ENCODE measurements at places on chromosomes 2 and 18.

DNA sequence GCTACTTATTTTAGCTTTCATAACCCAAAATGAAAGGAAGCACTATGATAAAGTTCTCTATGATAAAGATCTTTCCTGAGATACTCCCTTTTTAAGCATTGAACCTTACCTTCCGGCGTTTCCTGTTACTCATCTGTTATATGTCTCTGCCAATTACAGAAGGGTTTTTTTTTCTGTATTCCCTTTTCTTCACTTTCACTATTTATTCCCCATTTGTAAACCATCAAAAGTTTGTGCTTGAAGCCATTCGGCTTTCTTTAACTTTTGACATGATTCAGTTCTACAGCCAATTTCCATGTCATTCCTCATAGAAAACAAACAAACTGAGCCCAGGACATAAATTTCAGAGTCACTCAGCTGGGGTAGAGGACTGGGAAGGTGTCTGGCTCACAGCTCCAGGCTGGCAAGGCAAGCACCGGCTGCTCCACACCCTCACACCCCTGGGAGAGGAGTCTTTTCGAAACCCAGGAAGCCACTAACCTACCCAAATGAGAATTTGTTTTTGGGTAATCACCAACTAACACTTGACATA, 429.4 kb upstream of the TRIB2 start:
- no peak for DNase-seq

- no peak for DNase-seq
These were observed 54.1 kb upstream of the EPB41L5 start for GRCh38 chr2:119958670-119959268.

DNA sequence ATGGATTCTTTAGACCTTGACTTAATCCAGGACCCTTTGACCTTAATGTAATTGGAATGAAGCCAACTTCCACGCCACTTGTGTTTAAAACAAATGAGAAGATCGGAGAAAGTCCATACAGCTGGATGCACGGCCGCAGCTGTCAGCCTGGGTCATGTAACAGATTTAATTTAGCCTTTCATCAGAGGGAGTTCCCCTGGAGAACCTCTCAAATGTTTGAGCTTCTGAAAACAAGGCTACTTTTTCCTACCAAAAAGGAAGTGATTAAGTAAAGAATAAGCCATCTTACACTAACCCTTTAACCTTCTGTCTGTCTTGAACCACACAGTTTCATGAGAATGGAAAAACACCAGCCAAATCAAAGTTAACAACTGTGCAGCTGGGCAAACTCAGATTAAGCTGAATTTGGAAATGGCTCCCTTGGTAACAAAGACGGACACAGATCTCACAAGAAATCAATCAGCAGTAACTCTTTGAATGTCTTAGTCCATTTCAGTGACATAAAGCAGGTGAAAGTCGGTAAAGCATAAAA, 103.6 kb downstream of the DOCK10 start:
- DNase-seq: no peak

GRCh38 chr2:234286956-234287355, 209.9 kb downstream of the ARL4C start:
- no peak for DNase-seq

- DNase-seq: no peak
These were observed 84.5 kb downstream of the MSH2 start for GRCh38 chr2:47487498-47487875.

DNA sequence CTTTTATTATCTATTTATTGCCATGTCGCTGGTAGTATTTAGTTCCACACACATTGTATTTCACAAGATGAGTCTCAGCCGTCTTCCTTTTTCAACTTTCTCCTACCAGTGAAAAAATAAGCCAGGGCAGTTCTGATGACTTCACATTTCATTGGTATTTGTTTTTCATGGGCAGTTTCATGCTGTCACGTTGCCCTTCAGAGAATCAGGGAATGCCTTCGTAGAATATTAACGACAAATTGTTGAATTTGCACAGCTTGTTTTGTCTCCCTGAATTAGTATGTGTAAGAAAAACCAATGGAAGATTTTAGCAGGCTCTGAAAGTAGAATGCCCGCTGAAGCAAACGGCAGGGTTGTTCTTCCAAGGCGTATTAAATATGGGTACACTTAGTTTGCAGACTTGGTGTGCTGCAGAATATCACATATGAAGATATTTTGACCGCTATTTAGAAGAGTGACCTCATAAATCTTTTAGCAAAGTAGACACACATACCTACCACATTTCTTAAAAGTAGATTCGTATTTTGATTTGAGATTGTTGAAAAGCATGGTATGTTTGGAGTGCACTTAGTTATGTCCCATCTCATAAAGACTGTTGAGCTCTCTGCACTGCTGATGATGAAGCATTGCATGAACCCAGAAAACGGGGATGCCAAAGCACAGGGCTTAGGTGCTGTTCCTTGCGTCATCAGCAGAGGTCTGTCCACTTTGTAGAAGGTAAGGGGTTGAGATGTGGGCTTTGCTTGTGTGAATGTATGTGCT, 2.9 kb downstream of the NEDD4L start:
- no peak for DNase-seq

DNA sequence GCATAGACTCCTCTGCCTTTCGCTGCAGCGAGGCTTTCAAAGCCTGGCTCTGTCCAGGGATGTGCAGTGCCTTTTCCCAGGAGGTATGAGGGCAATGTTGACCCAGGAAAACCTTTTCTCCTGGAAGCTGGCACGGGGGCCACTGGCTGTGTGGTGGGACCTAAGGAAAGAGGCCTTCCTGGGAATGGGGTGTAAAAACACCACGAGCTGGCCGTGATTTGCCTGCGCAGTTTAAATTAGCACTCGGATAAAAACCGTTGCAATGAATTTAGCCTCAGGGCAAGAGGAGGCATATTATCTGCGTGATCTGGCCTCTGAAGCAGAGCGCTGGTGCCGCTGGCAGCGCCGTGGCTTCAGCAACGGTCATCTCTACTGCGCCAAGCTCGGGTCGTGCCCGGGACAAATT, 3.0 kb downstream of the OSR1 start:
- DNase-seq: no peak

GRCh38 chr2:12816379-12817306, 99.9 kb downstream of the TRIB2 start:
- no peak for DNase-seq

DNA sequence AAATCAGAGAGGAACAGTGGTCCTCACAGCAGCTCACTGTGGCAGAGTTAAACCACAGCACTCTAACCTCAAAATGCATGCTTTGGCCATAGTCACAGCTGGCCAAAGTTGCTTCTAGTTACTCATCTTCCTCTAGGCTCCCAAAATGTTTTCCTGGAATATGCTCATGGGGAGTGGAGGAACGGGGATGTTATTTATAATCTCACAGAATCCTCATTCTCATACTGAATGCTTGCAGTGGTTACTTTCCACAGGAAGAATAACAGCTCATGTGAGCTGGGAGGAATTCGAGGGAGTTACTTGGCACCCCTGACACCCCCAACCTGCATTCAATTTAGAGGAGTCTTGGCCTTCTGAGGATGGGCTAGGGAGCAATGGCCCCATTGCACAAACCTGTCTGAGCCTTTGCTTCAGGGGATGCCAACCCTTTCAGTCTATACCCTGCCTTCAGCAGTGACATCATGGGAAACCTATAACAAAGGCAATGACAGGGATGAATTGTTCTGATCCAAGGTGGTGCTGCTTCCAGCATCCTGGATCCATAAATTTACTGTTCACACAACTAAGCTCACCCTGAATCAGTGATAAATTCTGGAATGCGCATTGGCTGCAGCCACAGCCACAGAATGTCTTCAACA, 22.4 kb upstream of the CCBE1 start:
- no peak for DNase-seq

DNA sequence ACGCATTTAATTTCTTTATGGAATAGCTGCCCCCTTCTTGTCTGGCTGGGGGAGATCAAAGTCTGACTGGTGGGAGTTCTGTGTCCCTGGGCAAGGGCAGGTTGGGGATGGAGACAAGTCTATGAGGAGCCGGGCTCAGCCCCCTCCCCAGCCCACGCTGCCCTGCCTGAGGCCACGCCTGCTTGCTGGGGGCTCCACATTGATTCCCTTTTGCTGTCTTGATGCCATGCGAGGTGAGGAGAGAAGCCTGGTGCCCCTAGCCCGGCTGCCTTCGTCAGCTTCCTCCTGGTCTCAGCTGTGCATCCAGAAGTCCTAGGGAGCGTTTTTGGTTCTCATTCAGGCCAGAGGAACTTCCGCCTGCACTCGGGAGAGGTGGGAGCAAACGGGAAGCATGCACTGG, 247.9 kb downstream of the NDUFA10 start:
- DNase-seq: no peak

DNA sequence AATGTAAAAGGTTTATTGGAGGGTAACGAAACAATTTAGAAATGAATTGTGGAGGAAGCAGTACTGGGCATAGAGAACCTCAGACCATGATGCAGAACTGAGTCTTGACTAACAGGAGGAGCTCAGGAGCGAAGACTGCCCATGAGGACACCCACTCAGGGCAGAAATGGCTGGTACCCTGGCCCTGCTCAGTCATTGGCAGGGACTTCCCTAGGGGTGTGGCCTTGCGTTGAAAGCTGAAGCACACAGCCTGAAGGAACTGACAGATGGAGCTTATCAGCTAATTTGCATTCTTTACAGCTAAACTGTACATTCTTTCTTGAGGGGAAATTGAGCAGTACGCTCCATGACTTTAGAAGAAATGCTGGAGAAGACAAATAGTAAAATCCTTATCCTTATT, 57.1 kb downstream of the PDK1 start:
- DNase-seq: no peak

DNA sequence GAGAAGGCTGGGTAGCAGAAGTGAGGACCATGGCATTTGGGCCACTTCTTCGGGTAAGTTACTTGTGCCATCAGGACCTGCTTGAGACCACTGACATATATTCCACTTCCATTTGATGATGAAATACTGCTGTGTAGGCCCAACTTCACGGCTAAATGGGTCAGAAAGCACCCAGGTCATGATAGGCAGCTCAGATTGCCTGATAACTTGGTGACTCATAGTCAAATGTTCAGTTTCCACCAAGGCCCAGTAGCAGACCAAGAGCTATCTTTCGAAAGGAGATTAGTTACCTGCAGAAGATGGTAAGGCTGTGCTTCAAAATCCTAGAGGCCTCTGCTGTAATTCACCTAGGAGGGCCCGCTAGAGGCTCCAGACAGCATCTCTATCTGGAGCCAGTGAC, 31.8 kb upstream of the MEX3C start:
- no peak for DNase-seq

- no peak for DNase-seq
These were observed 187.0 kb downstream of the AGPS start for GRCh38 chr2:177579486-177580036.

All from GM19239 (cell line).